ENCODE measurements at places on chromosomes 6 and 20.

GRCh38 chr6:32589596-32590449 is at the start of gene HLA-DRB1:
Gene HLA-DRB1 (minus strand): TSS chr6:32589848. CDS start chr6:32589742, 106 bp downstream.
- no peaks in the 10 kb centered on the region for H3K4me1 ChIP-seq
- H3K4me3 ChIP-seq, result peak within 1 kb of the TSS; percentile 36
- no peaks in the 10 kb centered on the region for H3K36me3 ChIP-seq
- DNase-seq, result peak; percentile 59
- peak within 1 kb of the TSS; percentile 73 for H3K27ac ChIP-seq

DNA sequence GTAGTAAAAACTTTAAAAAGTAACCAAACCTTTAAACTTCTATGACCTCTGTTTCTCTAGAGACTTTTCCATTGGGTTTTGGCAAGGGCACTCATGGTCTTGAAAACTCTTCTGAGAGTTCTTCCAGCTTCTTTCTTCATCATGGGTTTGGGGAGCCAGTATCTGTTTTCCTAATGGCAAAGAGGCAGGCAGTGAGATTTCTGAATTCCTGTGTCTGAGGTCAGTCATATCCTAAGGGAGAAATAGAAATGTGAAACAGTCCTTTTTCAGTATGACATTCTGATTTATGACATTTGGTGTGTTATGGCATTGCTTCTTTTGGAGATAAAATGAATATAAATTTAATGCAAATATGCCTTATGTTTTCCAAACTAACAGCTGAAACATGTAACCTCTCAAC is 518.5 kb upstream of the MARCKS start:
- H3K27ac ChIP-seq, result no peak overlapping the region
- H3K27me3 ChIP-seq, result no peaks in the 10 kb centered on the region
- no peak overlapping the region for H3K4me3 ChIP-seq
- H3K4me1 ChIP-seq, result no peaks in the 10 kb centered on the region
- H3K36me3 ChIP-seq, result no peaks in the 10 kb centered on the region

- DNase-seq, result no peak
- no peaks in the 10 kb centered on the region for H3K4me1 ChIP-seq
- peaks cover 3% of the 10 kb centered on the region for H3K27me3 ChIP-seq
- H3K27ac ChIP-seq, result no peak overlapping the region
- H3K4me3 ChIP-seq, result no peak overlapping the region
These were observed 57.7 kb downstream of the NKX2-2 start for GRCh38 chr20:21456207-21456606.

- no peak for DNase-seq
- H3K4me3 ChIP-seq, result no peak overlapping the region
- H3K27me3 ChIP-seq, result no peaks in the 10 kb centered on the region
- no peaks in the 10 kb centered on the region for H3K36me3 ChIP-seq
- peaks cover 18% of the 10 kb centered on the region for H3K4me1 ChIP-seq
These were observed 4.1 kb downstream of the SLC23A2 start for GRCh38 chr20:4997222-4997621.

- no peak overlapping the region for H3K4me3 ChIP-seq
- DNase-seq, result no peak
- no peak overlapping the region for H3K27ac ChIP-seq
- no peaks in the 10 kb centered on the region for H3K36me3 ChIP-seq
These were observed 40.8 kb downstream of the PACSIN1 start for GRCh38 chr6:34506718-34507117.

DNA sequence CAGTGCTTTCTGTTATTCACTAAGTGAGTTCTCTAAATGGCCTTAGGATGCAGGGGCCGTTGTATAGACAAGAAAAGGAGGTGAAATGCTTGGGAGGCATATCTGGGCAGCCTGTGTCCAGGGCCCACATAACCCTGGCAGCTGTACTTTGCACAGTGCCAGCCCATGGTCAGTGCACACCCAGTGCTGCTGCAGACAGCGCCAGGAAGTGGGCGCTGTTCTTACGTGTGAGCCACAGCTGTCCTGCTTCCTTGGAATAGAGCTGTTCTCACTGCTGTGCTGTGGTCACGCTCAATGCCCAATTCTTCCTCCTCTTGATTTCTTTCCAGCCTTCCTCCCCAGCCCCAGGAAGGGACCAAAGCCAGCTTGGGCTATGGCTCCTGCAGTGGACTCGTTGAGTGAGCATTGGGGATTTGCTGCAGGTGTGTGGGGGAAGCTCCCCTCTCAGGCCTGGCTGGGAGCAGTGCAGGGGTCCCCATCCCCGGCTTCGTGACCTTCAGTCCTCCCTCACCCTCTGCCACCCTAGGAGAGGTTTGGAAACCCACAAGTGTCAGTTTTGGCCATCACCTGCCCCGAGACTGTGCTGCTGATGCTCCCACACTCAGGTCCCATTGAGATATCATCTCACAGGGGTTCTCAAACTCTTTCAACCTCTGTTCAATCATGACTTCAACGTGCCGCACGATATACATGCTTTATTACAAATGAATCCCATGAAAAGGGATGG is 246.8 kb upstream of the EXOC2 start:
- H3K36me3 ChIP-seq, result no peaks in the 10 kb centered on the region
- H3K4me1 ChIP-seq, result no peaks in the 10 kb centered on the region
- no peak overlapping the region for H3K4me3 ChIP-seq
- DNase-seq, result no peak

GRCh38 chr20:12110711-12111110 is 193.0 kb downstream of the BTBD3 start:
- no peak overlapping the region for H3K27ac ChIP-seq
- H3K36me3 ChIP-seq, result no peaks in the 10 kb centered on the region
- no peak overlapping the region for H3K4me3 ChIP-seq
- DNase-seq, result no peak
- H3K4me1 ChIP-seq, result peaks cover 3% of the 10 kb centered on the region
- no peaks in the 10 kb centered on the region for H3K27me3 ChIP-seq

GRCh38 chr6:34386316-34387137 is 5.9 kb downstream of the NUDT3 start:
- peaks cover 4% of the 10 kb centered on the region for H3K4me1 ChIP-seq
- H3K4me3 ChIP-seq, result no peak overlapping the region
- H3K36me3 ChIP-seq, result peaks cover 2% of the 10 kb centered on the region
- H3K27ac ChIP-seq, result no peak overlapping the region
- DNase-seq, result no peak

GRCh38 chr6:34597605-34598353 is 41.6 kb upstream of the SPDEF start:
- peaks cover 3% of the 10 kb centered on the region for H3K36me3 ChIP-seq
- no peak overlapping the region for H3K4me3 ChIP-seq

DNA sequence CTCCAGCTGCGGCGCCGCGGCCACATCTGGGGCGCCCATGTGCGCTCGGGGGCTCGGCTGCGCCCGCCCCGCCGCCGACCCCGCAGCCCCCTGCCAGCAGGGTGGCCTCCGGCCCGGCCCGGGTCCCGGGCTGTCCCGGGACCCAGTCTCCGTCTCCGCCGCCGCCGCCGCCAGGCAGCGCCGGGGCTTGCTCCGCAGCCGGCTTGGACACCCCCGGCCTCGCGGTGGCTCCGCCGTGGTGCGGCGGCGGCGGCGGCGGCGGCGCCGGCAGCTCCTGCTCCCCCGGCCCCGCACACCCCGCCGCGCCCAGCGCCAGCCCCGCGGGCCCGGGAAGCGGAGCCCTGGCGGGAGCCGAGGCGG is 219 bp downstream of the ISM1 start:
- DNase-seq, result no peak
- peaks cover 38% of the 10 kb centered on the region for H3K27me3 ChIP-seq
- H3K27ac ChIP-seq, result no peak overlapping the region
- peaks cover 22% of the 10 kb centered on the region for H3K4me1 ChIP-seq

DNA sequence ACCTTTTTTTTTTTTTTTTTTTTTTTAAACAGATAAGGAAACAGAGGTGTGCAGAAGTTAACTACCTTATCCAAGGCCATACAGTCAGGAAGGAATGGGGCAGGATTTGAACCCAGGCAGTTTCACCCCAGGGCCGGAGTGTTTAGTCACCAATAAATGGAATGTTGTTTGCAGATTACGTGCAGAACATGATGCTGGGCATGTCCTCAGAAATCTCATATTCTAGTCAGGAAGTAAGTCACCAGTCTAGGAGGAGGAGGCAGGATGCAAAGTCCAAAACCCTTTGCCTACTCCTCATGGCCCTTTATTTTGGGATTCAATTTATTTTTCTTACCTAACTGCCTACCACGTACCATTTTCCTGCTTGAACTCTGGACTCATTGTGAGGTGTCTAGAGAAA is 57.1 kb upstream of the LRRC1 start:
- H3K4me3 ChIP-seq, result no peak overlapping the region
- peaks cover 9% of the 10 kb centered on the region for H3K4me1 ChIP-seq
- H3K27me3 ChIP-seq, result peaks cover 3% of the 10 kb centered on the region
- H3K27ac ChIP-seq, result no peak overlapping the region
- no peak for DNase-seq
- H3K36me3 ChIP-seq, result no peaks in the 10 kb centered on the region

DNA sequence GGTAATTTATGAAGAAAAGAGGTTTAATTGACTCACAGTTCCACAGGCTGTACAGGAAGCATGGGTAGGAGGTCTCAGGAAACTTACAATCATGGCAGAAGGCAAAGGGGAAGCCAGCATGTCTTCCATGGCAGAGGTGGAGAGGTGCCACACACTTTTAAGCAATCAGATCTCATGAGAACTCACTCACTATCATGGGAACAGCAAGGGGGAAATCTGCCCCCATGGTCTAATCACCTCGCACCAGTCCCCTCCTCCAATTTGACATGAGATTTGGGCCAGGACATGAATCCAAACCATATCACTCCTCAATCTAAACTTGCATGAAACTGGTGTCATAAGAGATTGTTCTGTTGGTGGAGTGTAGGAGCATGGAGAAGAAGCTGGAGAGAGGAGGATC is 51.6 kb upstream of the CCN6 start:
- H3K36me3 ChIP-seq, result no peaks in the 10 kb centered on the region
- no peak for DNase-seq
- H3K27me3 ChIP-seq, result no peaks in the 10 kb centered on the region
- no peaks in the 10 kb centered on the region for H3K4me1 ChIP-seq
- H3K4me3 ChIP-seq, result no peak overlapping the region
- H3K27ac ChIP-seq, result no peak overlapping the region

GRCh38 chr6:165638530-165638929 is 24.5 kb downstream of the PDE10A start:
- H3K4me1 ChIP-seq, result peaks cover 5% of the 10 kb centered on the region
- H3K4me3 ChIP-seq, result no peak overlapping the region
- H3K27ac ChIP-seq, result no peak overlapping the region
- no peaks in the 10 kb centered on the region for H3K36me3 ChIP-seq
- no peak for DNase-seq

DNA sequence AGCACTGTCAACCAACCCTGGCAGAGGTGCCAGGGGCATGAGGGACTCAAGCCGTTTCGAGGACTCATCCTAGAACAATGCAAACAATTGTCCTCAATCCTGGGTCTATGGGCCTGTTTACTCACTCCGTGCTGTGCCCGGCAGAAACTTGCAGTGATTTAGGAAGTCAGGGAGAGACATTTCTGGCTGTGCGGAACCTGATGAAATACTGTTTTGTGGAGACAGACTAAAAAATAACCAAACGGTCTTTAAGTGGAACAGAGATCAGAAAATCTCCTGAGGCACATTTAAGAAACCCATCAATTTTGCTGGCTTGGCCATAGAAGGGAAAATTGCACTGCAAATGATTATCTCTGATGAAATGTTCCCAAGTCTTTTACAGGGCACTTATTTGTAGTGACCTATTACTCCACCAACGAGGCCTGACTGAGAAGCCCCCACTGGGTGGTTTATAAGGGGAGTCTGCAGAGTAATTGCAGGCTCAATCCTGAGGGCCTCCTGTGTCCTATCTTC is 79.8 kb upstream of the KCNK16 start:
- no peaks in the 10 kb centered on the region for H3K27me3 ChIP-seq
- H3K36me3 ChIP-seq, result no peaks in the 10 kb centered on the region
- H3K4me1 ChIP-seq, result no peaks in the 10 kb centered on the region

DNA sequence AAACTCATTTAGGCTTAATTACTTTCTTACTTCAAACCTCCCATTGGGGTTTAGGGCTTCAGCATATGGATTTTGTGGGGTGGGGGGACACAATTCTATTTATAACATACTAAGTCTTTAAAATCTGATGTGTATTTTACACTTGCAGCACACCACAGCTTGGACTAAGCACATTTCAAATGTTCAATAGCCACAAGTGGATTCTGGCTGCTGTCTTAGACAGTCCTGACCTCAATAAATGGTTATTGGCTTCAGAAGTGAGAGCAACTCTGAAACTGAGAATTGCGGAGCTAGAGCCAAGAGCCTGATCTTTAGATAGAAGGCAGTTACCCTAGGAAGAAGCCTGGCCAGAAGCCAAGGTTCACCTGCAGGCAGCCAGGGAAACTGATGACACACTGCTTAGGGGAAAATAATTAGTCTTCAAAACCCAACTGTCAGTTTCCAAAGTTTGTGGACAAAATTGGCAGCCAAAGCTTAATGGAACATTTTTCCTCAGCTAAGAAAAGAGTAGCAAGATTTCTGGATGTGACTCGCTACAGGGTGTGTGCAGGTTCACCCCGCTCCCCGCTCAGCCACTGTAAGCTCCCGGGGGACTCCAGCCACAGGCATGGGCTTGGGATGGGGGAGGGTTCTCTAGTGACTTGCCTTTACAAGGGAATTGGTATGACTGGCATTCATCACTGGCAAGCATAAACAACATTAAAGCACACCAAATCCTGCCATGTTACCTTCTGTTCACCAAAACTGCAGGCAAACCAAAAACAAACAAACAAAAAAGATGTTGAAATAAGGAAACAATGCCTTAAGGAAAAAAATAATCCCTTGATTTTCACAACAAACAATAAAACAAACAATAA is 219.8 kb downstream of the TFAP2A start:
- no peak for DNase-seq
- H3K36me3 ChIP-seq, result no peaks in the 10 kb centered on the region
- no peaks in the 10 kb centered on the region for H3K4me1 ChIP-seq
- no peaks in the 10 kb centered on the region for H3K27me3 ChIP-seq
- H3K27ac ChIP-seq, result no peak overlapping the region
- H3K4me3 ChIP-seq, result no peak overlapping the region

DNA sequence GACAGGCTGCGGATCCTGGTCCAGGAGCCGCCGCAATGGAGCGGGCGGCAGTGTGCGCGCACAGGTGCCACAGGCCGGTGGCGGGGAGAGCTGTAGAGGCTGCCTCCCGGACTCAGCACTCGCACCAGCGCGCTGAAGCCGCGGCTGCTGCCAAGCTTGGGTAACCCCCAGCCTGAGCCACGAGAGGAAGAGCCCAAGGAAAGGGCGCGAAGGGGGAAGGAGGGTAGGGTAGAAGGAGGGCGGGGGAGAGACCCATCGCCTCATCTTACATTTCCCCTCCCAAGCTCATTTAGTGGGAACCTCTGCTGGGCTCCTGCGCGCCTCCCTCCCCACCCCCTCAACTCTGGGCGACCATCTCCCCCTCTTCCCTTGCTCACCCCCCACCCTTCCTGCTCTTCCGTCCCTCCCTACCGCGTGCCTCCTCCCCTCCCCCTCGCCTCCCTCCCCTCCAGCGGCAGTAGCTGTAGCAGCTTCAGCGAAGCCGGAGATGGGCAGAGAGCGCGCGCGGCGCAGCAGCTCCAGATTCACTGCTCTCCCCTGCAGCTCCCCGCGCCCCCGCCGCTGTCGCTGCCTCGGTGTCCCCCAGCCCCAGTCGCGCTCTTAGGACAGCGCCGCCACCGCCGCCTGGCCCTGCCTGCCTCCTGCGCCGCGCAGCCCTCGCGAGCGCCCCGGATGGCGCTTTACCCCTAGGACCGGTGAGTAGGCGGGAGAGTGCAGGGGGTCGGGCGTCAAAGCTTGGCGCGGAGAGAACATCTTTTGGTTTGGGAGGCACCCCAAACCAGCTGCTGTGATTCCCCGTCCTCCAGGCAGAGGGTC is at the start of gene FUT9:
FUT9 (plus strand) TSS at position 457 of the 816 bp plus-strand sequence. CDS start 187,182 bp downstream, outside the sequence.
- no peaks in the 10 kb centered on the region for H3K27me3 ChIP-seq
- H3K27ac ChIP-seq, result no peak within 1 kb of the TSS
- H3K4me1 ChIP-seq, result no peaks in the 10 kb centered on the region
- H3K36me3 ChIP-seq, result no peaks in the 10 kb centered on the region
- H3K4me3 ChIP-seq, result no peak within 1 kb of the TSS

GRCh38 chr6:114176726-114177125 is 166.1 kb downstream of the HS3ST5 start:
- no peak overlapping the region for H3K27ac ChIP-seq
- H3K27me3 ChIP-seq, result no peaks in the 10 kb centered on the region
- H3K4me3 ChIP-seq, result no peak overlapping the region
- H3K4me1 ChIP-seq, result no peaks in the 10 kb centered on the region
- no peak for DNase-seq

Measured in natural killer cell (primary cell).